Stimulated activated CD4-positive, alpha-beta T cell treated with anti-CD3 and anti-CD28 coated beads, Interleukin-15, amount 100 ng/mL, for 24 hours (primary cell): ENCODE measurements at places on chromosomes 1 and 21.

GRCh38 chr1:206464456-206464964, 5.8 kb upstream of the IKBKE start:
- no peak for DNase-seq

DNA sequence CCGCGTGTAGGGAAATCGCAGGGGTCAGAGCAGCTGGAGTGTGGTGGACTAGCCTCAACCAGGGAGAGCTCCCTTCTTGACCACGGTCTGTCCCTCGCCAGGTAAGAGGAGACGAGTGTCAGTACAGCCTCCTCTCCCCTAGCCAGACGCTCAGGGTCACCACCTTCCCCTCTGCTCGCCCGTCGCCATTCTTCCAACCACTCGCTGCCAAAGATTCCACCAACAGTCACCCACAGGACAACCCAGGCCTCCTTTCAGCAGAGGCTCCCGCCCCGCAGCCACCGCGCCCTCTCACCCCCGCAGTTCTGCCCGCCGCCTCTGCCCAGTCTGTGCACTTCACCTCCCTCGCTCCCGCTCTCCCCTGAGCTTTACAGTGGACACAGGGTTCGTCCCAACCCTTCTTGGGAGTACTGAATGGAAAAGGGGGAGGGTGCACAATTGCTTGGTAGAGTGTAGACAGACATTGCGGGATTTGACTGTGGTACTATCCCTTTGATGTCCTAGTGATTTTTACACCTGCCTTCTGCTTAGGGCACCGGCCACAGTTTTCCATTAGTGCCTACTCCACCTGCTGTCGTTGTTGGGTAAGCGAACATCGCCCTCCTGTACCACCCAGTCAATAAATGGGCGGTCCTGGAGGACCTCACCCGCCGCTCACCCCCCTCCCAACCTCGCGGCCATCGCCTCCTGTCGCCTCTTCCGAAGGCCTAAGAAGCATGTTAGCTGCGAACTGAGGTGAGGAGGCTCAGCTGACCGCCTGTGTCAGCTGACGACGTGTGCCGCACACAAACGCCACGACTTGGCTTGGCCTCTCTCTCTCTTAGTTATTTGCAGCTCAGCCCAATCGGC, 9.2 kb upstream of the NBPF11 start:
- DNase-seq = no peak

- DNase-seq = no peak
These were observed 52.7 kb downstream of the PLPP3 start for GRCh38 chr1:56526571-56527174.

- DNase-seq = no peak
These were observed 35.2 kb downstream of the JUN start for GRCh38 chr1:58748666-58749065.

GRCh38 chr1:35555212-35555584, 2.0 kb downstream of the KIAA0319L start:
- DNase-seq = no peak

GRCh38 chr1:209770636-209771415, 13.5 kb downstream of the C1orf74 start:
- DNase-seq = no peak

DNA sequence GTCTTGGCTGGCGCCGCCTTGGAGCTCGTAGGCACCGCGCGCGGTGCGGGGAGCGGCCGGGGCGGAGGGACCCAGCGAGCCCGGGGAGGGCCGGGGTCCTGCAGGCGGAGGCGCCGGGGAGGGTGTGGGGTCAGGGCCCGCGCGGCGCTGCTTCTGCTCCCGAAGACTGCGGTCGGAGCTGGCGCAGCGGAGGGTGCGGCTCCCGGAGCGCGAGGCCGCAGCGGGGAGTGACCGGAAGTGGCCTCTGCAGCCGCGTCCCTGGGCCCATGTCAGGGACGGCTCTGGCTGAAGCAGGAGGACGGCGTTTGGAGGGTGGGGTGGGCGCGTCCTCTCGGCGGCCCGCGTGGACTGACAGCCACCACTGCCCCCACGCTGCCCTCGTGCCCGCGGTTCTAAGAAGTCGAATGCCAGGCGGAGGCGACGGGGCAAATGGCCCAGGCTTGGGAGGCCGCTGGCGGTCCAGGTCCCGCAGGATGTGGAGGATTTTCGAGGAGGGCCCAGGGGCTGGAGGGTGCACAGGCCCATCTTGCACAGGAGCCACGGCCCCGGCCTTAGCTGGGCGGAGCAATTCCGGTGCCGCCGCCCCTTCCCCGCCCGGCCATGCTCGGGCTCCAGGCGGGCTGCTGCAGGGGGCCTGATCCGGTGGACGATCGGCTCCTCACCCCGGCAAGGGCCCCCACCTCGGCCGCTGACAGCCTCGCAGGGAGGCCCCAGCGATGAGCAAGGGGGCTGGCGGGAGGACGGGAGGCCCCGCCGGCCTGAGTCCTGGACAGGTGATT, 7.7 kb upstream of the ZNF669 start:
- no peak for DNase-seq

DNA sequence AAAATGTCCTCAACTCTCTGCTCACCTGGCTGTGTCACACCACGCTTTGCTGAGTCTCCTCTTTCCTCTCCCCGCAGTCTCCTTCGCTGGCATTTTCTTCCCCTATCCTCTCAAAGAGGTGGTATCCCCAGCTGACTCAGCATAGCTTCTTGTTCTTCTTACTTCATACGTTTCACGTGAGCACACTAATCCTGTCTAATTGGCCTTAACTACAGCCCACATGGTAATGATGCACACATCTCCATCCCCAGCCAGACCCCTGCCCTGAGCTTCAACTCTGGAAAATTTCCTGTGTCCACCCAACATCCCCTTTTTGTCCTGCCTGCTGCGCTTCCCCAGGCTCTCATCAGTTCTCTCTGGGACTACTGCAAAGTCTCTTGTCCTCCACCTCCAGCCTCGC, 169.8 kb downstream of the TTLL7 start:
- no peak for DNase-seq

DNA sequence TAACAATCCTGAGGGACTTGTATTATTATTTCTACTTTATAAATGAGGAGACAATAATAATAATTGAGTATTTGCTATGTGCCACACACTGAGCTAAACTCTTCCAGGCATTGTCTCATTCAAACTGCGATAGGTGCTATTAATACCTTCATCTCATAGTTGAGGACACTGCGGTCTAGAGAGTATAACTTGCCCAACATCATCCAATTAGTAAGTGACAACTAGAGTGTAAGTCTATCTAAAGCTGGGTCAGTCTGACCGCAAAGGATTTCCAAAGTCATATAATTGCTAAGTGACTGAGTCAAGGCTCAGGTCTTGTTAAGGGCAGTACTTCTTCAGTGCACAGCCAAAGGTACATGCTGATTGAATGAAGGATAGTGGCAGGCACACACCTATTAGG, 9.7 kb downstream of the BCL9 start:
- DNase-seq = no peak

GRCh38 chr1:236425031-236425663, 31.1 kb downstream of the EDARADD start:
- peak; percentile 27 for DNase-seq

DNA sequence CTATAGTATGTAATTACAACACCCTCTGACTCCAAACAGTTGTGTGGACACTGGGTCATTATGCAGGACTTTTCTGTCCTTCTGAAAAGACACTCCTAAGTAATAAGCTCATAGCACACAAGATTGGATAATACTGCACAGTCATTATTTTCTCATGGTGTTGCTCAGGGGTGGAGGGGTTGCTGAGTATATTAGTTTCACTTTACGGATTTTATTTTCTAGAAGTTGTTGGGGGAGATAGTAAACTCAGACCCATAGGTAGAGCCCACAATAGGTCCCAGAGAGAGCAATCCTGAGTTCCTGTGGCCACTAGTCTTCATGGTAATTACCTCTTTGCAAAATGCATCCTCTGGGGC, 53.4 kb downstream of the DUSP10 start:
- DNase-seq = no peak

GRCh38 chr1:10788592-10789006, 7.8 kb downstream of the CASZ1 start:
- no peak for DNase-seq

DNA sequence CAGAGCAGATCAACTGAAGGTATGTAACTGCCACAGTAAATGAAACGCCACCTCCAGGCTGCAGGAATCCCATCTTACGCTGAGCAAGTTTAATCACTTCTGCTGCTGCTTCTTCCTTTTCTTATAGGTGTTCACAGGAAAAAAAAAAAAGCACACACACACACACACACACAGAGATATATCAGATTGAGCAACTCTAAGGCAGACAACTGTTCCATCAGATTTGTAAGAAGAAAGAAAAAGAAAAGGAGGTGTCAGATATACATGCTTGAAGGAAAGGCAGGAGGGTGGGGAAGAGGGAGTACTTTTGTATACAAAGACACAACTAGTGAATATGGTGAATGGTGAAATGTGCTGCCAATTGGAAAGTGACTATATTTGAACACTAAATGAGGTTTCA, 28.6 kb downstream of the DSTYK start:
- no peak for DNase-seq

DNA sequence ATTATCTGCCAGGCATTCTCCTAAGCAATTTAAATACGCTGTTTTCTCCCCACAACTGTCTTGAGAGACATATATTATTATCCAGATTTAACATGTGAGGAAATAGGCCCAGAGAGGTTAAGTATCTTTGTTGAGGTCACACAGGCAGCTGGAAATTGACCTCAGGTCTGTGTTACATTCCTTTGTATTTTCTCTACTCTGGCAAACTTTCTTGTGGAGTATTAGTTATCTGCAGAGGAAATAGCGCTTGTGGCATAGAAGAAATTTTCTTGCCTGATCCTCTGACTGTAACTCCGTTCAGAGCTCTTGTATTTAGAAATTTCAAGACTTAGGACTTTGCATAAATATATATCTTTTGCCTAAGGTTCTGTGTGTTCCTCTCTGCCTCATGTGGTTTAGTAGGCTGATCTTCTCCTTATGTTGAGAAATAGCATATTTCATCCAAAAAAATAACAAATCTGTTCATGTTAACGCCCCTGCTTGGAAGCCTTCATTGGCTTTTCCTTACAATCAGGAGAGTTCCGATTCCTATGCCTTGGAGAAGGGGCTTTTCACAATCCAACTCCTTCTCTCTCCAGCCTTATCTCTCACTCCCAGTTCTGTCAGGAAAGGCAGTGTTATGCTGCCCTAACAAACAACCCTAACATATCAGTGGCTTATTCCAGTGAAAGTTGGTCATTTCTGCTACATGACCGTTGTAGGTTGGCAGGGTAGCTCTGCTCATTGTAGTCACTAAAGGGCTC, 2.5 kb upstream of the JUN start:
- DNase-seq = no peak

DNA sequence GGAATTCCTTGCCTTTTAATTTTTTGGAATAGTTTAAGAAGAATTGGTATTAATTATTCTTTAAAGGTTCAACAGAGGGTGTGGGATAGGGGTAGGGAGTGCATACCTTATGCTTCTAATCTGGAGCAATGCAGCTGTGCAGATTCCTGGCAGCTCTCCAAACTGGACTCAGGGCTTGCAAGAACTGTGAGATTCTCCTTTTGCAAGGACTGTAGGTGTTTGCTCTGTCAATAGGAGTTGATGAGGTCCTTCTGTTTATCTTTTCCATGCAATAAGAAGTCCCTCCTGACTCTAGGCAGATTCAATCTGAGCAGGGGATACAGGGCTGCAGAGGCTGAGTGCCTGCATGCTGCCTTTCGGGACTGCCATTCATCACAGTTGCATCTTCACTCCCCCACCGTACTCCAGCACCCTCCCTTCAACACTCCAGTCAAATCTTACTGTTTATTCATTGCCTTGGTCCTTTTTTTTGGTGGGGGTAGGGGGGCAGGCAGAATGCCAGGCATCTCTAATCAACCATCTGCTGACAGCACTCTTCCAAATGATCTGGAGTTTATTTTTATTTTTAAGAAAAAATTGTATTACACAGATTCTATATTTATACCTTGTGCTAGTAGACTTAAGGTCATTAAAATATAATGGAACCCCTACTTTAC, 122.3 kb downstream of the DISC1 start:
- no peak for DNase-seq

DNA sequence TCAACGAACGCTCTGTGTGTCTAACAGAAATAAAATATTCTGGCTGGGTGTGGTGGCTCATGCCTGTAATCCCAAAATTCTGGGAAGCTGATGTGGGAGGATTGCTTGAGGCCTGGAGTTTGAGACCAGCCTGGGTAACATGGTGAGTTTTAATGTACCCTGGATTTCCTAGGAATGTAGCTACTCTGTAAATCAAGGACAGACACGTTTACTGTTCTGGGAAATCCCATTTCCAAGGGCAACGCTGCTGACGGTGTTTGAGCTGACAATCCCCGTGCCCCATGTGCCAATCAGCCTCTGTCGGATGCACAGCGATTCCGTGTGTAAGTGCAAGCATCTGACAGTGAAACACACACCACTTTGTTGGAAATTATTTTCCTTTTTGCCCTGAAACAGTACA, 8.0 kb downstream of the CORT start:
- no peak for DNase-seq
